ENCODE measurements at places on chromosomes 11 and 22.

GRCh38 chr11:2590131-2590964, 109.4 kb downstream of the KCNQ1OT1 start:
- no peak for DNase-seq

DNA sequence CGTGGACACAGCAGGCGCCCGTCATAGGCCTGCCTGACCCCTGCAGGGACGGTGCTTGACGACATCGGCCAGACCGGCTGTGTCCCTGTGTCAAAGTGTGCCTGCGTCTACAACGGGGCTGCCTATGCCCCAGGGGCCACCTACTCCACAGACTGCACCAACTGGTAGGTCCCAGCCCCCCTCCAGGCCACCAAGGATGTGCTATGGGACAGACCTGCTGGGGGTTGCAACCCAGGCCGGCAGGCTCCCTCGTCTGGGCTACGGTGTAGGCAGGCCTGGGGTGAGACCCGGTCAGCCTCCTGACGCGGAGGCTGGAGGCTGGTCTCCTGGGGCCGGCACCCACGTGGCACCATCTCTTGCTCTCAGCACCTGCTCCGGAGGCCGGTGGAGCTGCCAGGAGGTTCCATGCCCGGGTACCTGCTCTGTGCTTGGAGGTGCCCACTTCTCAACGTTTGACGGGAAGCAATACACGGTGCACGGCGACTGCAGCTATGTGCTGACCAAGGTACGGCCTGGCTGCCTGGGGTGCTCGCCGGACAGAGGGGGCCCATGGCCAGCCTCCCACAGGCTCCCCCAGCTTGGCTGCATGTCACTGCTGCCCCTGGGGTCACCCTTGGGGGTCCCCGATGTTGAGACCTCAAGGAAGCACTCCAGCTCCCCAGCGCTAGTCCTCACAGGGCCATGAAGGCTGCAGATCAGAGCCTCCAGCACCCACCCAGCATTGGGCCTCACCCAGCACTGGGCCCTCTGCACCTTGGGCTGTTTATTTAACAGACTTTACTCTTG, 7.7 kb downstream of the MUC5AC start:
- no peak for DNase-seq

GRCh38 chr11:121692236-121692635, 239.5 kb upstream of the SORL1-AS1 start:
- DNase-seq: no peak

GRCh38 chr11:12276831-12277475, 100.4 kb upstream of the PARVA start:
- DNase-seq: no peak

GRCh38 chr11:87739766-87740165, 435.5 kb downstream of the RAB38 start:
- no peak for DNase-seq

GRCh38 chr11:122691549-122692150, 36.1 kb downstream of the UBASH3B start:
- no peak for DNase-seq

DNA sequence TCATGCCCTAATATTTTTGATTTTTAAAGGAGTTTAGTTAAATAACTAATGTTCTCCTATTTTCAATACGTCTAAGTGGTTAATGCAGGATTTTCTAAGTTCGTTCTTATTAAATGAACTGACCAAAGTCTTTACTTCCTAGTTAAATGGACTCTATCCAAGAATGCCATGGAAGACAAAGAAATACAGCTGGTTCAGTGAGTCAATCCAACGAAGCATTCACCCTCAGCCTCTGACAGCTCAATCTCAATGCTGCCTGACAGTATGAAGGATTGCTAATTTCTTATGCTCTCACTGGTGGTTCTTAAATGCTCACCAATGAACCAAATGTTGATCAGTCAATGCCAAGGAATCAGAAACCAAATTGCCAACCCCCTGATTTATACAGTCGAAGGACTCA, 219.4 kb downstream of the CADM1 start:
- DNase-seq: no peak

DNA sequence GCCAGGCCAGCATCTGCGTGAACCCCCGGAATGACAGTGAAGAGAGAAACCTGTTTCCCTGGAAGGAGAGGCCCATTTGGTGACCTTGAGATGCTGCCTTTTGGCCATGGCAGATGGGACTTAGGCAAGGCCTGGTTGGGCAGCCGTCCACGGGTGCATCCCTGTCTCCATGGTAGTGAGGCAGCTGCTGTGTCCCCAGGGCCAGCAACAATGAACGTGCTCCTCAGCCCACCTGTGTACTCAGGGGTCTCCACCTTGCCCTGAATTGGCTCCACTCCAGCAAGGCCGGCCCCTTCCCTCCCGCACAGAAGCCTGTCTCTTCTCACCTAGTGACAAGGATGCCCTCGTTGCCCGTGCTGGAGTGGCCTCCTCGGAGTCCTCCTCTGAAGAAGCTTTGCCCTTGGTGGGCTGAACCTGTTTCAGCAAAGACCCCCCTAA, 441.1 kb downstream of the TBC1D22A start:
- no peak for DNase-seq

- peak; percentile 91 for DNase-seq
Observed at GRCh38 chr22:36659762-36660509, 43.6 kb downstream of the CACNG2 start.

DNA sequence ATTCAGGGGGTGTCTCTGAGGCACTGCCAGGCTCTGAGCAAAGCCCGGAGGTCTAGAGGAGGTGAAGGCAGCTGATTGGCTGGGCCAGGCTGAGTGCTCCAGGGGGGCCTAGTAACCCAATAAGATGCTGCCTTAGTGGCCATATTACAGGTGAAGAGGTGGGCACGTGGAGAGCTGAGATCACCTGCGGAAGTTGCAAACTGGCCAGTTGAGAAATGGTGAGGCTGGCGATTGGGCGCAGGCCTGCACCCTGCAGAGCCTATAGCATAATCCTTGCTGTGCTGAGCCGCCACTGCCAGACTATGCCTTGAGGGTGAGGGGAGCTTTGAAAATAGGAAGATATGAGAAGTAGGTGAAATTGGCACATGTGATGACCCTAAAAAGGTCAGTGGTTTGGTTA, 21.7 kb downstream of the DERL3 start:
- DNase-seq: no peak

- no peak for DNase-seq
Observed at GRCh38 chr11:68545796-68546195, 85.2 kb downstream of the PPP6R3 start.

- no peak for DNase-seq
Observed at GRCh38 chr11:62811659-62812058, 6.4 kb upstream of the NXF1 start.

- DNase-seq: no peak
Observed at GRCh38 chr11:70314730-70315129, 44.2 kb downstream of the PPFIA1 start.

- DNase-seq: no peak
Observed at GRCh38 chr11:35967042-35967441, 23.2 kb downstream of the LDLRAD3 start.

GRCh38 chr22:23804781-23805291, 18.1 kb downstream of the SMARCB1 start:
- no peak for DNase-seq

GRCh38 chr11:17157761-17158160, 50.0 kb downstream of the PIK3C2A start:
- DNase-seq: no peak

GRCh38 chr11:28400331-28401100, 292.3 kb downstream of the METTL15 start:
- DNase-seq: no peak

Measured in A172 (cell line).